ENCODE measurements at places on chromosomes 1 and 21.

GRCh38 chr1:89894210-89895201 is 73.7 kb downstream of the LRRC8D start:
- DNase-seq, result no peak

DNA sequence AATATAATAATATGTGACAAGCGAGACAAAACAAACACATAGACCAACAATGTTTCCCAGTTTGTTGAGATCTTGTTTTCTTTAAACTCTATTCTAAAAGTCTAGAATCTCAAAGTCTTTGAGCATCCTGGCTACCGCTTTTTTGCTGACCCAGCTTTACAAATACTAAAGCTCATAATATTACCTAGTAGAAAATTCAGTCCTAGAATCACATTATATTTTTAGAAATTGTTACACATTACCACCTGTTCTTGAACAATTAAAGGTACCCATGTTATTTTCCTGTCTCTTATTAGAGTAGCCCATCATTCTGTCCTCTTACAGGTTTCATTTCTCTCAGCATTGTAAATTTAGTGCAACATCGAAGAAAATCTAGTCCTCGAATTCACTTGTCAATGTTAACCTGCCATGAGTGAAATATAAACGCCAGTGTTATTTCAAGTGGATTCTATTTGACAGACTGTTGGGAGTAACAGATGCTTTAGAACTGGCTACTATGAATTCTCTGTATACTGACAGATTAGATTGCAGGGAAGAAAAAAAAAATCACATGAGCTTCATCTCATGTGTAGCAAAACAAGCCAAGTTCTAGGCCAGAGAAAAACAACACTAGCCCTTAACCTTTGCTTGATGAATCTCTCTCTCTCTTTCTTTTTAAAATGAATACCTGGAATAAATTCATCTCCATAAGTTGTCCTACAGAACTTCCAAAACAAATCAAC is 851.2 kb upstream of the ADAMTS5 start:
- DNase-seq, result no peak

DNA sequence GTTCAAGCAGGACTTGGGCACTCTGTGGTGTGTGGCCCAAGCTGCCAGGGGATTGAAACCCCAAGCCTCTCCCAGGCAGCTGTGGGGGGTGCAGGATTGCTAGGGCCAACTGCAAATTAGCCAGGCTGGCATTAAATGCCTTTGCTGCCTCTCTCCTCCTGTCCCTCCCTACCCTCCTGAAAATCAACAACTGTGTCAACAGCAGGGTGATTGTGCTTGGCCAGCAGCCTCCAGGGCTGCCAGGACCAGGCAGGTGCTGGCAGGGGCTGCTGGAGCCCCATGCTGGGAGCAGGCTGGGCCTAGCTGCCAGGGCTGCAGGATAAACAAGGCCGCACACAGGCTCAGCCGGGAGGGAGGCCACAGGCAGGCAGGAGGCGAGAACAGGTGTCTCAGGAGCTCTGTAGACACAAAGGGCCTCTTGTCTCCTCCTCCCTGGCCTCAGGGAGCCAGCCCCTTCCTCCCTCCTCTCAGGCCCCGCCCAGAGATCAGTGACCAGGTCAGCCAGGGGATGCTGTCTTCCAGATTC is 11.4 kb downstream of the SOX13 start:
- DNase-seq, result no peak

GRCh38 chr1:26237230-26237966 is 3.4 kb downstream of the CEP85 start:
- DNase-seq, result no peak
